ENCODE measurements at places on chromosomes 11 and 22.

DNA sequence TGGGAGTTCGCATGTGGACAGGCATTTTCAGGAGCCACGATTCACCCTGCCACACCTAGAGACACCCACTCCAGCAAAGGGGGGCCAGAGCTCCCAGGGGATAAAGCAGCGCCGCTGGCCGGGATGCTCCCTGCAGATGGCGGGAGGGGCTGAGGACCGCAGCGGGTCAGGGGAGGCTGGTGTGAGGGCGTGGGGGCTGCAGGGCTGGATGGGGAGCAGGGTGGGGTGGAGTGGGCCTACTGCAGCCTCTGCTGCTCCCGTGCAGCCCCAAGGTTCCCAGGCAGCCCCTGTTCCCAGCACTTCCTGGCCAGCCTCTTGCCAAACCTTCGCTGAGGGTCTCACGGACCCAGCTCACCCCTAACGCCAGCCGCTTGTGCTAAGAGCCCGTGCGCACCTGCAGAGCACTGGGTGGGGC, 13.0 kb downstream of the MUC5B start:
- DNase-seq: no peak

DNA sequence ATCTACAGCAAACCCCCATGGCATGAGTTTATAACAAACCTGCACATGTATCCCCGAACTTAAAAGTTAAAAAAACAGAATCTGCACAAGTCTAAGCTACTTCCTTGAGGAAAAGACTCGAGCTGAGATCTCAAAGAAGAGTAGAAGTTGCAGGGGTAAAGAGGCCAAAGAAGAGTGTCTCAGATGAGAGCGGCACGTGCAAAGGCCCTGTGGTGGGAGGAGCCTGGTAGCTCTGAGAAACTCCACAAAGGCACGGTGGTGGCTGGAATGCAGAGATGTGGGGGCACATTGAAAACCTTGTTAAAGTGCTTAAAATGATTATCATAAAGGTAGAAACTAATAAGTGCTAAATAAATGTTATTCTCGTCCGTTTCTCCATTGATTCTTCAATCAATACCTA, 103.2 kb upstream of the GRK3 start:
- DNase-seq: no peak

DNA sequence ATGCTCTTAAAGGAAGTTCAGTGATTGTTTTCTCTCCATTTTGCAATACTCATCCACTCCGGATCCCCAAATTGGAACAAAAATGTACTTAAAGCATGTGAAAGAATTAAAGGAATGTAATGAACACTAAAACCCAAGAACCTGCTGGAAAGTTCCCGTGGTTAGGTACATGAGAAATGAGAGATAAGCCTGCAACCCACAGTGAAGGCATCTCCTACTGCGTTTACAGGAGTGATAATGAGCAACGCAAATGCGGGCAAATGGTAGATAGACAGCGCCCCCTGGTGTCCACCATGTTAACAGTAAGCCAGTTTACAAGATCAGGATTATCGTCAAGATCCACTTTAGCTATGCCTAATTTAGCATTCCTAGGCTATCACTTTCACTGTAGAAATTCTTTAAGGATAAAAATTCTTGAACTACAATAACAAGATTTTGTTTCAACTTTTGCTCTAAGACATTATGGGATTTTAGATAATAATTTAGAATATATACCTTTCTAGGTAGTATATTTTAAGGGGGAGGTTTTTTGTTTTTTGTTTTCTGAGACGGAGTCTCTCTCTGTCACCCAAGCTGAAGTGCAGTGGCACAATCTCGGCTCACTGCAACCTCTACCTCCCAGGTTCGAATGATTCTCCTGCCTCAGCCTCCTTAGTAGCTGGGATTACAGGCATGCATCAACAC, 29.9 kb downstream of the ALG9 start:
- peak; percentile 92 for DNase-seq

- no peak for DNase-seq
Measured at GRCh38 chr11:11297578-11297977, 55.5 kb downstream of the CSNK2A3 start.

- peak; percentile 38 for DNase-seq
Measured at GRCh38 chr11:13384908-13385640, 77.9 kb downstream of the BTBD10 start.

DNA sequence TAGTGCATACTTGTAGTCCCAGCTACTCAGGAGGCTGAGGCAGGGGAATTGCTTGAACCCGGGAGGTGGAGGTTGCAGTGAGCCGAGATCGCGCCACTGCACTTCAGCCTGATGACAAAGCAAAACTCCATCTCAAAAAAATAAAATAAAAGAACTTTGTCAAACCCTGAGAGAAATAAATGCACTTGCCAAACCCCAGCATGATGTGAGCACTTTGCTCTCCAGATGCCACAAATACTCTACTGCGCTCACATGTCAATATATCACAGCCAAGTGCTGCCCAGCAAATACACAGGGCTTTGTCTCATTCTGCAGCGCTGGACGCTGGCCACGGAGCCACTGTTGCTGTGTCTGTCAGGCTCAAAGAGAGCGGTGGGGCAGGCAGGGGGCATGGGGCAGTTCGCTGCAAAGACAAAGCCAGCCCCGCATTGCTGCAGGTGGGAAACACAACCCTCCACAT, 45.1 kb downstream of the AHNAK start:
- no peak for DNase-seq

DNA sequence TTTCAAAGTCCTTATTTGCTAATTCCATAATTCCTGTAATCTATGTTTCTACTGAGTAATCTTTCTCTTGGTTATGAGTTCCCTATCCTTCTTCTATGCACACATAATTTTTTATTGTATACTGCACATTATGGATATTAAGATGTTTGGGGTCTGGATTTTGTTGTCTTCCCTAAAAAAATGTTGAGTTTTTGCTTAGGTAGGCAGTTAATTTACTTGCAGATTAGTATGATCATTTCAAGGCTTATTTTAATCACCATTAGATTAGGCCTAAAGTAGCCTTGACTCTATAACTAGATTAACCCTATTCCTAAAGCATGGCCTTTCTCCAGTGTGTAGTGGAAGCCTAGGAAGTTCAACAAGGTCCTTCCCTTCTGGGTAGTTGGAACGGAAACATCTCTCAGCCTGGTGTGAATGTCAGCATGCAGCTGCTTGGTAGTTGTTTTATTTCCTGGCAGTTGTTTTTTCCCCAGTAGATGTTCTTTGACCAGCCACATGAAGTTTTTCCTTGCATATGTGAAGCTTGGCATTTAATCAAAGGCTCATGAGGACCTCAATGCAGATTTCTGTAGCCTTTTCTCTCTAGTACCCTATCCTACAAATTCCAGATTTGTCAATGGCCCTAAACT, 419.3 kb upstream of the NARS2 start:
- DNase-seq: no peak

DNA sequence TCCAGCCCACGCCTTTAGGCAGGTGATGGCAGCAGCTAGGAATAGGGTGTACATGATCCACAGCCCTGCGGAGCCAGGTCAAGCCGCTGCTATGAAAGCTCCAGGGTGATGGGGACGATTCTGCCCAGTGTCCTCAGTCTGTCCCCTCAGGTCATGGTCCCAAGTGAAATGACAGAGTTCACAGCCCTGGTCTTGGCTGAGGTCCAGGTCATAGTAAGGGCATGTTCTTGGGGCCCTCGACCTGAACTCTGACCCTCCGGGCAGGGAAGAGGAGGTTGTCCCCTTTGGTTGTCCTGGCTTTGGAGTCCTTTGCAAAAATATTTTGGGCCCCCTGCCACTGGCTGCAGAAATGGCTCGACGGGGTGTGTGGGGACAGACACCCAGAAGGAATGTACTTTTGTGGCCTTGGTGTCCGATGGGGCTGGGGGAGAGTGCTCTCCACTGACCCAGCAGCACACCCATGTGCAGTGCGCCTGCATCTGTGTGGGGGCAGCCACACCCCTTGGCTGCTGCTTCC, 7.3 kb downstream of the C22orf31 start:
- no peak for DNase-seq

- no peak for DNase-seq
Measured at GRCh38 chr22:21568347-21569075, 997 bp downstream of the UBE2L3 start.

DNA sequence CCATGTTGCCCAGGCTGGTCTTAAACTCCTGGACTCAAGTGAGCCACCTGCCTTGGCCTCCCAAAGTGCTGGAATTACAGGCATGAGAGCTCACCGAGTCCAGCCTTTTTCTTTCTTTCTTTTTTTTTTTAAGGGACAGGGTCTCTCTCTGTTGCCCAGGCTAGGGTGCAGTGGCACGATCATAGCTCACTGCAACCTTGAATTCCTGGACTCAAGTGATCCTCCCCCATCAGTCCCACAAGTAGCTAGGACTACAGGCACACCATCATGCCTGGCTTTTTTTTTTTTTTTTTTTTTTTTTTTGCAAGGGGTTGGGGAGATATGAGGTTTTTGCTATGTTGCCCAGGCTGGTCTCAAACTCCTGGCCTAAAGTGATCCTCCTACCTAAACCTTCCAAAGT, 78.5 kb downstream of the MRTFA start:
- no peak for DNase-seq

DNA sequence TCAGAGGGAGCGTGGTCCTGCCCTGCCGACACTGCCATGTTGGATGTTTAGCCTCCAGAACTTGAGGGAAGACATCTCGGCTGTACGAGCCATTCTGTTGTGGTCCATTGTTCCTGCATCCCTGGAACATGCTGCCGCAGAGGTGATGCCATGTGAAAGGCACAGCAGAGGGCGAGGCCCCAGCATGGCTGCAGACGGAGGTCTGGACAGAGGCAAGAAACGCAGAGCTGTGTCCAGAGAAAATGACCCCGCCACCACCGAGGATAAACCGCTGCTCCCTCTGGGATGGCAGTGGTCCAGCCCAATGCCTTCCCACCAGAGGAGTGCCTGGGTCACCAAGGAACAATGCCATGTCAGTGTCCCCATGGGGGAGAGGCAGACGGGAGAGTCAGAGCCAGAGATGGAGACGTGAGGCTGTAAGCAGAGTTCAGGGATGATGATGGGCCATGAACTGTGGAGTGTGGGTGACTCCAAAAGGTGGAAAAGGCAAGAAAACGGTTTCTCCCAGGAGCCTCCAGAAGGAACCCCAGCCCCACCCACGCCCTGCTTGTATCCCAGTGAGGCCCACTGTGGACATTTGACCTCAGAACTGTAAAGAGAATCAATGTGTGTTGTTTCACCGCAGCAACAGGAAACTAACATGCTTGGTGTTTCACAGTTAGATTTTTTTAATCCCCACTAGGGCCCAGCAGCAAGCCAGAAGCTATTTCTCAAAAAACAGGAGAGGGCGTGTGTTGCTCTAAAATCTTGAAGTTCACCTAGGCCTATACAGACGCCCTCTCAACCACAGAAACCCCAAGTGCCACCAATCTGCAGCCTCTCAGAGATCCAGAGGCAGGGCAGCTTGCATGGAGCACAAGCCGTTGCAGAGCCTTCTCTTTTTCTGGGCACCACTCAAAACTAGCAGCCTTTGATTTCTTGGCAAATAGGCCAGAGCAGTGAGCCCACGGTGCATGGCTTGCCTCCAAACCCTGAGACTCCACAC, 1422.9 kb downstream of the TBC1D22A start:
- no peak for DNase-seq

GRCh38 chr11:626475-627307, at the start of gene SCT:
TSS of gene SCT (minus strand) at chr11:627181. CDS start at chr11:627143, 38 bp downstream.
- peak; percentile 33 for DNase-seq

GRCh38 chr11:77080643-77081210, 14.0 kb downstream of the CAPN5 start:
- DNase-seq: no peak

- peak; percentile 12 for DNase-seq
Measured at GRCh38 chr11:32288276-32288675, 147.1 kb downstream of the WT1 start.

- DNase-seq: no peak
Measured at GRCh38 chr11:117633976-117634755, 162.8 kb downstream of the DSCAML1 start.

GRCh38 chr11:93741882-93742226, 382 bp downstream of the C11orf54 start:
- DNase-seq: no peak
